Naive thymus-derived CD8-positive, alpha-beta T cell (primary cell): ENCODE measurements at places on chromosomes 6 and 20.
A peak's percentile ranks its signal among the peaks of the same experiment; 100 is the strongest.

DNA sequence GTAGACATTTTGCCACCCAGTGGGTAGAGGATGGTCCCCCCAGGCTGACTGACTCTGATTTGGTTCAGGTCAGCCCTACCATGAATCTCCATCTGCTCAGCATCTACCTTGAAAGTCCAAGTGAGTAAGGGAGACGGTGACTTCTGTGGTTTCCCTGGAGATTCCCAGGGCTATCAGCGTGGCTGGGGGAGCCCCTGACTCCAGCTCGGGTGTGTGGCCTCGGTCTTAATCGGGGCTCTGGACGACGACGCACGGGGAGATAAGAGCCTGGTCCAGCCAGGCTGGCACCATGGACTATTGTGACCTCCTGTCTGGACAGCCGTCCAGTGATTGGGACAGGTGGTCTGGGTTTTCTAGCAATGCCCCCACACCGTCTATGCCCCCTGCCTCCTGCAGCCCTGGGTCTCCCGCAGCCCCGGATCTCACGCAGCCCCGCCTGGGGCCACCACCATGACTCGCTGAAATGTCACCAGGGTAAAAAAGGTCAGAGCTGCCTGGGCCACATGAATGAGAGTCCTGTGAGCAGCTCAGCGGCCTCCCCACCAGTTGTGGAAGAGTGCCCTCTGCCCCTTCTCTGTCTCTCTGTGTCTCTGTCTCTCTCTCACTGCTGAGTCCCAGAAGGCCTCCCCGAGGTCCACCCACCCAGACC lies 47.1 kb upstream of the GATA5 start:
- no peak for DNase-seq

DNA sequence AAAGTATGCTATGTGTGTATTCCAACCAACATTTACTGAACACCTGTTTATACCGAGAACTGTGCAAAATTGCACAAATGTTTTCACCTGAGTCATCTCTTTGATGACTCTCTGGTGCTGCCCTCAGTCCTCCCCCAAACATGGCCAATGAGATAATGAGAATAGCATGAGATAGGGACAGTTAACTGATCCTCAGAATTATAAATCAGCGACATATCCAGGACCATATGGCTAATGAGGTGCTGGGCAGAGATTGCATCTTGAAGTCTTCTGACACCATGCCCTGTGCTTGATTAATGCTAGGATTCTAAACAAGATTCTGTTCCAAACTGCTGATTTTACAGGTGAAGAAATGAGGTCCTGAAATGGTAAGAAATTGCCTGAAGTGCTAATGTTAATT lies 13.0 kb downstream of the CLVS2 start:
- DNase-seq = no peak

- no peak for DNase-seq
These were observed 4.3 kb upstream of the LOC128125822 start for GRCh38 chr6:63567966-63568365.

- no peak for DNase-seq
These were observed 18.4 kb downstream of the CD83 start for GRCh38 chr6:14135893-14136539.

- no peak for DNase-seq
These were observed 78.3 kb downstream of the RPP40 start for GRCh38 chr6:4925580-4925979.

DNA sequence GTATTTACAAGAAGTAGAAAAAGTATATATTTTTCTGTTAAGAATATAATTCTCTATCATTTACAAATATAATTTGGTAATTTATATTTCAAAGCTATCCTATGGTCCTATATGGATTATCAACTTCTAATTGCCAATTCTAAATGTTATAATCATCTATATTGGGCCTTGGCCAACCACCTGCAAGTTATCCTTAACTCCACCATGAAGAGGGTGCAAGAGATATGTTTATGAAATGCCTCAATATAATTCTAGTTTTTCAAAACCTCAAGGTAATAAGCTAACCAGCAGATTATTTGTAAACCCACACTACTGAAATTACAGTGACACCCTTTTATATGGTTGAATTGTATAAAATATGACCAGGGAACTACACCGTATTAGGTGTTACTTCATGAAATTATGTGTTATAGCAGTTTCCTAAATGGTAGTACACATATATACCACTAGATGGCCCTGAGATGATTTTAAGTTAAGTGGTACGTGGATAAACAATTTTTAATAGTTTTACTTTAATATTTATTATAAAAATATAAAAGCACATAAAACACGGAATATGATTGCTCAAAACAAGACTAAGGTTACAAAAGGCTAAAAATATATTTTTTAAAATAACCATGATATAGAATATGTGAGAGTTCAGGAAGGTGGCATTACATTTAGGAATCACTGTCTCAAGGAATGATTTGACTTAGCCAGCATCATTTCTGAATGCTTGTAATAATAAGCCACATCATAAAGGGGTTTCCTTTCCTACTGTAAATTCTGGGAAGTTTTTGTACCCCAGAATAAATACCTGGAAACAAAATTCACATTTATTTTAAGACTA lies 9.8 kb upstream of the PNISR start:
- peak; percentile 29 for DNase-seq

GRCh38 chr20:58810879-58811250 lies 39.8 kb downstream of the GNAS-AS1 start:
- no peak for DNase-seq

DNA sequence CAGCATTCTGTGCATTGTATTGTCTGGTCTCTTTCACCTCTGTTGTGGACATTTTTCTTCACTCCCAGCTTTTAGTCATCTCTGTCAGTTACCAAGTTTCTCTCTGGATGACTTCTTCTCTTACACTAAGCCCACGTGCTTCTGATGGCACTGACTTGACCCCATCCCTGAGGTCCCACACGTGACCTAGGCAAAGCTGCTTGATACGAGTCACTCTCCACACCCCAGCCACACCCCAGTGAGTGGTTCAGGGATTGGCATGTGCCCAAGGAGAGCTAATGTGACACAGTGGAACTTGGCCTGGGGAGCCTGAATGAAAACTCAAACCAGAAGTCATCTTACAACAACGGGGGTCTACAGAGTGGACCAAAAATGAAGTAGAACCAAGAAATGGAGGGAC lies 32.2 kb downstream of the HTR1E start:
- no peak for DNase-seq

- no peak for DNase-seq
These were observed 149.9 kb upstream of the AFDN start for GRCh38 chr6:167676666-167677421.

DNA sequence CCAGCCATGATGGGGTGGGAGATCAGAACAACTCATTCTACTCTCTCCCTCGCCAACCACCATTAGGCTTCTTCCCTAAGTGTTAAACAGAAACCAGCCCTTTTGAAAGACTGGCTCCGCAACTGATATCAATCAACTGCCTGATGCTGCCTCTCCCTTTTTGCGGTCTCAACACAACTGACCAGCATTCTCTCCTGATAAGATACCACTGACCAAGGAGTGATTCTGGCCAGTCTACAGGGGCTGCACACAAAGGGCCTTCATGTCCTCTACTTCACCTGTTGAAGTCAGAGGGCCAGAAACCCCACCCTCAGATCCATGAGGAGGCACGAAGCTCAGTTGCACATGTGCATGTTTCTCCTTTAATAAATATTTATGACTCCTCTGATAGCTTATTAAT lies 145.1 kb downstream of the CD24 start:
- DNase-seq = no peak

DNA sequence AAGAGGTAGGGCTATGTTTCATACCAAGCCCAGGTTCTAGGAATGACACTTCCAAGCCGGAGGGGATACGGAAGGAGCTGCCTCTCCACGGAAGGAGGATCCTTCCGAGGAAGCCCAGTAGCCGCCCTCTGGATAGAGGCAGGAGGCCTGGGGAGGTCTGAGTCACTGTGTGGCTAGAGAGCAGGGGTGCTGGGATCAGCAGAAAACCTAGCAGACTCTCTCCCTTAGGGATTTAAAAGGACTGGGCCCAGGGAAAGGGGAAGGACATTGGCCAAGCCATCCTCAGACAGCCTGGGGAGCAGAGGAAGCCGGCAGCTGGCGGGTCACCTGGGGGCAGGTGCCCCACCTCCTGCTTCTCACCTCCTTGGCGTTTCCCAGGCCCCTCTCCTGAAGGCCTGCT lies 36.6 kb upstream of the NFATC2 start:
- no peak for DNase-seq

GRCh38 chr6:101444717-101445116 lies 51.2 kb downstream of the GRIK2 start:
- DNase-seq = no peak

DNA sequence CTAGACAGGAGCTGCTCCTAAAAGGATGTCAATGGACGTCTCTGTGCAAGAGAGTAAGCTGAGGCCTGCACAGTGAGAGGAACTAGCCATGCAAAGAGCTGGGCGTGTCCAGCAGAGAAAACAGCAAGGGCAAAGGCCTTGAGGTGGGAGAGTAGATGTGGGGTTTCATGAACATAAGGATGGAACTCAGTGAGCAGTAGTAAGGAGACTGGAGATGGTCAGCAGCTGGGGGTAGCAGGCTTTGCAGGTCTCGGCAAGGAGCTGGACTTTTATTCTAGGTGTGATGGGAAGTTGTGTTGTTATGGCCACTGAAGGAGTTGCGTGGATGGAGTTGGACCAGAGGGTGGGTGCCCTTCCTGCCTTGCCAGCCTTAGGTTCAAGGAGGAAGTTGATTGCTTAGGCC lies 90.7 kb upstream of the SIRPA start:
- no peak for DNase-seq

GRCh38 chr6:90080876-90081481 lies 186.7 kb downstream of the GJA10 start:
- DNase-seq = peak; percentile 39

DNA sequence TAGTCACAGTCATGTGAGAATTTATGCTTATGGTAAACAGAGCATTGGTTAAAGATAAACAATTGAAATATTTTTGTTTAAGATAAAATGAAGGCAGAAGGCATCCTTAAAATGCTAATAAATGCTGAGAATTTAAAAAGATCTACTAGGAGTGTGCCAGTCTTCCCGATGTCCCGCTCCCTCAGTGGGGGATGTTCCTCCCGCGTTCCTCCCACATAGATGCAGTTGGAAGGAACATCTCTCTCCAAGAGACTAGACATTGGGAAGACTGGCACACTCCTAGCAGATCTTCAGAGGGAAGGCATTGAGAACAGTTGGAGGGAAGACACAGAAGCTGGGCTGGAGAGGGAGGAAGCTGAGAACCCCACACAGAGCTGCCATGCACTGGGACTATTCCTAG lies 203.3 kb downstream of the EDN1 start:
- no peak for DNase-seq

DNA sequence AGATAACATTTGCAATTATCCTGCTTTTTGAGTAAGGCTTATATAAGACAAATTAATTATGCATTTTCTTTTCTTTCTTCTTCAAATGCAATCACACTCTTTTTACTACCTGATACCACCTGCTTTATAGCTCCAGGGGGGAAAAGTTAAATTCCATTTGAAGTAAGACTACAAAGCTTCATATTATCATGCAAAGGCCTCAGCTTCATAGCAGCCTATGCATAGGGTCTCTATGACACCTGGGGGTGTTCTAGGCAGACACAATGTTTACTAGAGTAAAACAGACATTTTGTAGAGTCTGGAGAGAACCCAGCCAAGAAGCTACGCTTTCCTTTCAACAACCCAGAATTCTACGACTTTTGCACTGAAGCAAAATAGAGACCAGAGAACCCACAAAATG lies 148.0 kb downstream of the MCHR2 start:
- no peak for DNase-seq

DNA sequence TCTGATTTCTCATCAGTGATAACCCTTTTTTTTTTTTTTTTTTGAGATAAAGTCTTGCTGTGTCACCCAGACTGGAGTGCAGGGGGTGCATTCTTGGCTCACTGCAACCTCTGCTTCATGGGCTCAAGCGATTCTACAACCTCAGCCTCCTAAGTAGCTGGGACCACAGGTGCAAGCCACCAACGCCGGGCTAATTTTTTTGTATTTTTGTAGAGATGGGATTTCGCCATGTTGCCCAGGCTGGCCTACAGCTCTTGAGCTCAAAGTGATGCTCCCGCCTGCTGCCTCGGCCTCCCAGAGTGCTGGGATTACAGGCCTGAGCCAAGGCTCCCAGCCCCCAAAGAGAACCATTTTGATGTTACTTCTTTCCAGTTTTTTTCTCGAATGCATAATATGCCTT lies 2.2 kb downstream of the FABP7 start:
- DNase-seq = no peak

DNA sequence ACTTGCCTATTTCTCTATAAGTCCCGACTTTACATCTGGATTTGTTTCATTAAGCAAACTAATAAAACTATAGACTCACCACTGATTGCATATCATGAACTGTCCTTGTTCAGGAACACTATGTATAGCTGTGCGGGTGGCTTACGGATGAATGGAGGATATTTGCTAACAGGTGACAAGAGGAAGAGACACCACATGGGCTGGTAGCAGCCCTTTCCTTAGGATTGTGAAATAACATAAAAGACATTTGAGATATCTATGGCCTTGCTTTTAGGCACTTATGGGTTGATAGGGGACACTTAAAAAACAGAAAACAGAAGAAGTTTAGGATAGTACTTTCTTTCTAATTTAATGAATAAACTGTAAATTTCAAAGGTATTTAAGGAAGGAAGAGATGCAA lies 5.0 kb upstream of the CAP2 start:
- no peak for DNase-seq
